ENCODE measurements at places on chromosomes 5 and 9.

GRCh38 chr9:74773886-74774479, 113.7 kb downstream of the TRPM6 start:
- peak; percentile 87 for DNase-seq

GRCh38 chr9:110156902-110157301, 51.1 kb downstream of the C9orf152 start:
- peak; percentile 50 for DNase-seq

- no peak for DNase-seq
Measured at GRCh38 chr5:53133020-53133419, 23.5 kb upstream of the MOCS2 start.

DNA sequence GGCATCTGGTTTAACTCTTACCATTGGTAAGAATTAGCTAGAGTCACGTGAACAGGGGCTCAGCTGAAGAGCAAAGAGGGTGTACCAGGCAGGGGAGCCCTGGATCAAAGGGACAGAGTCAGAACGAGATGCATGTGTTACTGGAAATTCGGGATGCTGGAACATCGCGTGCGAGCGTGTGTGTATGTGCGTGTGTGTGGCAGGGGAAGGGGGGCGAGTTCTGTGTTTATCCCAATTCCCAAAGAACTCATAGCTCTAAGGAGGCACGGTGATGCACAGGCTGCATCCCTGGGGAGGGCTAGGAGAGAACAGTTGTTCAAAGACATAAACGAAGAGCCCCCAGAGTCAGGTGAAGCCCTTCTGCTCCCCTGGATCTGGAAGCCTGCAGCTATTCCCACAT, 353.3 kb downstream of the GADD45G start:
- no peak for DNase-seq

DNA sequence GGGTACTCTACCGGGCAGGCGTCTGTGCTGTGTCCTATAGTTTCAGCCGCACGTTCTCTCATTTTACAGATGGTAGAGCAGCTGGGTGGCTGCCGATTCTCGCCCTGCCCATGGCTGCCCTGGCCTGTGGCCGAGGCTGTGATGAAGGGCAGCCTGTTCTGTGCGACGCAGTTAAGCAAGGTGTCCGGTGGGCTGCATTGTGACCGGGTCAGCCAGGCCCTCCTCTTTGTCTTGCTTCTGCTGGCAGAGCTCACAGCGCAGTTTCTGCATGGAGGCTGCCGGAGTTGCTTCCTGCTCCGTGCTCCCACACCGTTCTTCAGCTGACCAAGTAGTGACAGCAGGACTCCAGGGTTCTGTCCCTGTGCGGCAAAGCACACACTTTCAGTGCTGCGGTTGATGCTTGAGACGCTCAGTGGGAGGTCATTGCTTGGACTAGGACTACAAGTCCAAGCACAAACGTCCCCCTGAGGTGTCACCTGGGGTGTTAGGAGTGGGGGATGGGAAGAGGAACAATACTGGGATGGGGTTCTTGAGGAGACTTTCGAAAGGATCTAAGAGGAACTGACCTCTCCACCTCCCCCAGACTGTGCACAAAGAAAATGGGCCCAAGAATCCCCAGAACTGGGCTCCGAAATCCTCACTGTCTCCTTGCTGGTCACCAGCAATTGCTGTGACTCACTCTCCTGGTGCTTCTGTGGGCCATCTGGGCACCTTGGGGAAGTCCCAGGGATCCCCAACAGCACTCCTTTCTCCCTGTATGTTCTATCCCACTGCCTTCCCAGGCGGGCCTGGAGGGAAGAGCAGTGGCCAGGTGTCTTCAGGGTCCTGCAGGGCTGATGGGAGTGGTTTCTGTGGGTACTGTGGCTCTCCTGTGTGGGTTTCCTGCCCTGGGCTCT, 58.2 kb downstream of the GADD45G start:
- peak; percentile 78 for DNase-seq

DNA sequence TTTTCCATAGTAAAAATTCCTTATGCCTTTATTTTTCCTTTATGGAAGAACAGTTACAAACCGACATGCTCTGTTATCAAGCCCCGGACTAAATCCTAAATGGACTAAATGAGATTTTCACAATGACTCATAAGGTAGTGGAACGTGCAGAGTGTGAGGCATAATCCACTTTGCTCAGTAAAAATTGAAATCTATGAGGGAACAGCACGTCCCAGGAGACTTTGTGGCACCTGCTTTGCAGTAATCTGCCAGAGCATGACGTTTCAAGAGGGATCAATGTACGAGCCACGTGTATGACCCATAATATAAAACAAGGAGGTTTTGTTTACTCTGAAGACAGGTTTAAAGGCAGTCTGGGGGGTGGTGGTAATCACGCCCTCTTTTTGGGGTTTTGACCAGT, 83.8 kb upstream of the GNA14 start:
- DNase-seq = no peak

GRCh38 chr9:33227741-33228140, 12.2 kb upstream of the SPINK4 start:
- no peak for DNase-seq

Measured in suppressor macrophage treated with lipopolysaccharide for 1 hour (primary cell).